Fibroblast of skin of back (primary cell): ENCODE measurements at places on chromosomes 6 and 20.

GRCh38 chr6:158069800-158070195, 88.1 kb downstream of the SYNJ2 start:
- peak; percentile 92 for DNase-seq

DNA sequence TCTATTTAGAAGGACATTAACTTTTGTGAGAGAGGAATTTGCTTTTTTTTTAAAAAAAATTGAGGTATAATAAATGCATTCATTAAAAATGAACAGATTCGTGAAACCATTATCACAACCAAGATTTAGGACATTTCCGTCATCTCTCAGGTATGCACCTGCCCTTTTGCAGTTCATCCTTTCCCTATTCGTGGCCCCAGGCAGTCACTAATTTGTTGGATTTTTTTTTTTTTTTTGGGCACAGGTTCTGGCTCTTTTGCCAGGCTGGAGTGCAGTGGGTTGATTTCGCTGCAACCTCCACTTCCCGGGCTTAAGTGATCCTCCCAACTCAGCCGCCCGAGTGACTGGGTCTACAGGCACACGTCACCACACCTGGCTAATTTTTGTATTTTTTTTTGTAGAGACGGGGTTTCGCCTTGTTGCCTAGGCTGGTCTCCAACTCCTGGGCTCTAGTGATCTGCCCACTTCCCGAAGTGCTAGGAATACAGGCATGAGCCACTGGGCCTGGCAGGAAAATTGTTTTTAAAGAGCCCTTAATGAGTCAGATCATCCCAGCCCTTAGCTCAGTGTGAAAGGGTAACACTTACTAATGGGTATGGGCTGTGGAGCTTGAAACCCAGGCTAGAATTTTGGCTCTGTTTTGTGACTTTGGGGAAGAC, 9.2 kb downstream of the PHF3 start:
- peak; percentile 30 for DNase-seq

DNA sequence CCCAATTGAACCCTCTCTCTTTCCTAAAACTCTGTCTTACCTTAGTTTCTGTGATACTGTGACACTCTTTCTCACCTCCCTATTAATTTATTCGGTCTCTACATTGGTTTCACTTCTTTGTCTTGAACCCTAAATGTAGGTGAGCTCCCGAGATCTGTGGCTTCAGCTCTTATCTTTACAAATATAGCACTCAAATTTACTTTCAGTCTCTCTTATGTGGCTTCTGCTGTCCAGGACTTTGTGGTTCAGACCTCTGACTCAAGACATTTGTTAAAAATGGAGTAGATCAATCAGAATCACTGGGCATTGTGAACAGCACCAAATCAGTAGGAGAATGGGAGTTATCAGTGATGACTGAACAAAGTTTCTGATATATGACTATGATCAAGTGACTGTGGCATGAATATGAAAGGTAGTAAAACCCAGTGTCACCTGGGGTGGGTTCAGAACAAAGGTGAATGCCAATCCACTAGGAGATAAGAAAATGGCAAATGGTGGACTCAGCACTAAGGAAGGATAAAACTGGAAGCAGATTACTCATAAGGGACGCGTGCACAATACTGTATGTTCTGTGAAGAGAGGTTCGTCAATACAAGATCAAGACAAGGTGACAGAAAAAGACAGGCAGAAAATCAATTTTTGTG, 27.2 kb downstream of the IL17F start:
- no peak for DNase-seq

DNA sequence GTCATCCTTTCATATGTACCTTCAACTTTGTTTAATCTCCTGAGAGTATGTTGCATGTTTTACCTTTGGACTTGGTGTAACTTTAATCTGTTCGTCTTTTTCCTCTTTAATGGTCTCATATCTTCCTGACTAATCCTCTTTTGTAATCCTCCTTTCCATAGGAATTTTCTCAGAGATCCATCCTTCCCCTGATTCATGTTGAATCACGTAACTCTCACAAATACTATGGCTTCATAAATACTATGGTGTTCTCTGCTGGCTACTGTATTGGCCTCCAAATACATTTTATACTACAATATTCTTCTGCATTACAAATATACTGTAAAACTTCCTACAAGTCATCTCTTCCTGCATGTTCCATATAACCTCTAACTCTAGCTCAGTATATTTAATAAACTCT, 317.7 kb upstream of the ADGRB3 start:
- DNase-seq, result peak; percentile 22

DNA sequence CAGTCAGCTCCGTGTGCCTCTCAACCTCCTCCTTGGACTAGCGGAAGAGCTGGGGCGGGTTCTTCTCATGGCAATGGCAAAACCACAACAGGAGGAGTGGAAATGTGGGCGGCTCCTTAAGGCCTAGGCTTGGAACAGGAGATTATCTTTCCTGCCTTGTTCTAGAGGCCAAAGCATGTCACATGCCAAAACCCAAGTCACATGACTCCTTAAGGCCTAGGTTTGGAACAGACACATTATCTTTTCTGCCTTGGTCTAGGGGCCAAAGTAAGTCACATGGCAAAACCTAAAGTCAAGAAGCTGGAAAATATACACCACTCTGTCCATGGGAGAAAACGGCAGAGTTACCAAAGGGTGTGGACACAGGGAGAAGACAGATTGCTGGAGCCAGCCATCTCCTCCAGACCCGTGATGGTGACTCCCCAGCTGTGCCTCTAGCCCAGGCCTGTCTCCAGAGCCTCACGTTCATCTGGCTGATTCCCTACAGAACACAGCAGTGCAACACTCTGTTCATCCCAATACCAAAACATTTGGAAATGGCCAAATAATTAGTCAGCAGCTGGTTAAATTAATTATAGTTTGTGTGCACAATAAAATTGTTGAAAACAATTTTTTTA, 34.2 kb downstream of the ANKRD60 start:
- no peak for DNase-seq

- no peak for DNase-seq
These were observed 70.9 kb downstream of the CD40 start for GRCh38 chr20:46188866-46189541.
